ENCODE measurements at places on chromosomes 6 and 20. TPM values are rescaled to one million over a fixed set of nuclear protein-coding genes. Genes with fewer than 3 reads are reported as not detected.

DNA sequence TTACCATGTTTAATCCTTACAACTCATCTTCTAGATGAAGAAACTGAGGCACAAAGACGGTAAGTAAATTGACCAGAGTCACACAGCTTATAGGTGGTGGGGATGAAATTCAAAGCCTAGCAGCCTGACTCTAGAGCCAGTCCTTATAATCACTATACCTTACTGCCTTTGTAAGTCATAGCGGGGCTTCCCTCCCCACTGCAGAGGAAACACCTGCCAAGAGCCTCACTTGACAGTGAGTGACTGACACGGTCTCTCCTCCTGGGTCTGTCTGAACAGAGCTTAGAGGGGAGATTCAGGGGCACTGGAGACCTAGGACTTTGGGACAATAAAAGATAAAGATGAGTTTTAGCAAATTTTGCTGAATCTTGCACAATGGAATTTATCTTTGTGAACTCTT lies 12.8 kb downstream of the SUN5 start:
- no peak for DNase-seq

GRCh38 chr6:41689171-41690008 lies 46.0 kb downstream of the TFEB start:
- DNase-seq, result no peak

DNA sequence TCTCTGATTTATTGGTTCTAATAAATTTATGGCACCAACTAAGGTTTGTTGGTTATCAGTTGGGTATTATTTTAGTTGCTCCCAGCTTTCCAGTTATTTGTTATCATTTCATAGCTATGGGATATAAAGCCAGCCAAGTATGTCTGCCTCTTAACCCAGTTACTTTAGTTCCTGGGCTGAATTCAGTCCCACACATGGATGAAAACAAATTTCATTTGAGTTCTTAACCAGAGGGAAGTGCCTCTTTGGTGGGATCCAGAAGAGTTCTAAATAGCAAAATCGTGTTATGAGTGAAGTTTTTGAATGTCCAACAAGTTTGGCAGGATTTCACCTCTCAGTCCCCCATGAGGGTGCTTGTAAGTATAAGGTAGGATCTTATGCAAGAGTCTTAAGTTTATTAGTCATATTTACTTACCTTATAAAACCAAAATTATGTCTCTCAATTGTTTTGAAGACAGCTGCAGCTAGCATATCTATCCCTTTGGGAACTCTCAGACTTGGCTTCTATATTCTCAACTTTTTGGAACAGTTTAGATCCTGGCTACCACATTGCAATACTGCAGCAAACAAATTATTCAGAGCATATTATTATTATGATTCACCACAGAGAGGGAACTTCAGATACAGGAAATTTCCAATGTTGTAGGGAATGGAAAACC lies 683.6 kb downstream of the BCKDHB start:
- no peak for DNase-seq

DNA sequence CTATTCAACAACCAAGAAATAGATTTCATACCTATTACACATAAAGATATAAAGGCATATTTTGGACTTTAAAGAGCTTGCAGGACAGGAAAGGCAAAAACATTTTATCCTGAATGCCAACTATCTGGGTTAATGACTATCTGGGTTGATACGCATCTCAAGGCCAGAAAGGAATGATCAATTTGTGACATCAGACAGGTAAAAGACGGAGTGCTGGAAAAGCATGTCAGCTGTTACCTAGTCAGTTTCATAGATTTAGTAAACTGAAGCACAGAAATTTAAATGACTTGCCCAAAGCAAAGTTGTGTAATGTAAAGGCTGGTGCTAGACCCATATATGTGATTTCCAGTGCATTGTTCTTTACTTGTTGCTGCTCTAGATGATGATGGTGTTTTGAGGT lies 36.8 kb downstream of the HDAC2 start:
- no peak for DNase-seq

- no peak for DNase-seq
Observed at GRCh38 chr20:57869291-57869950, 159.6 kb upstream of the PMEPA1 start.

GRCh38 chr20:2984956-2985661 lies 58.3 kb upstream of the GNRH2 start:
- DNase-seq, result no peak

- peak; percentile 32 for DNase-seq
Observed at GRCh38 chr20:45209924-45210323, 3.1 kb downstream of the SEMG1 start.

GRCh38 chr20:7220755-7221154 lies 453.3 kb downstream of the BMP2 start:
- no peak for DNase-seq

DNA sequence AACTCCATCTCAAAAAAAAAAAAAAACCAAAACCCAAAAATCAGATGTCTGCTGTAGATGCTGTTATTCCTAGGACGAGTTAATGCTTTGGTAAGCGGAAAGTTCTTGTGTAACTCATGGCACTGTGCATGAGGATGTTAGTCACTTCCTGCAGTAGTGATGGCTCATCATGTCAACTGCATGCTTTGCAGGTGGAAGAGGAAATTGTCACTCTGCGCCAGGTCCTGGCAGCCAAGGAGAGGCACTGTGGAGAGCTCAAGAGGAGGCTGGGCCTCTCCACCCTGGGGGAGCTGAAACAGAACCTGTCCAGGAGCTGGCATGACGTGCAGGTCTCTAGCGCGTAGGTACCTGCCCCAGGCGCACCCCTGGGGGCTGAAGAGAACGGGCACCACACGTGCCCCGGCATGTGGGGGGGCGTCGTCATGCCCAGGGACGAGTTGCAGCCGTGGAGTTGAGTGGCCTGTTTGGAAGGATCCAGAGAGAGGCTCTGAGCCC lies 8.5 kb downstream of the TPD52L2 start:
- no peak for DNase-seq

DNA sequence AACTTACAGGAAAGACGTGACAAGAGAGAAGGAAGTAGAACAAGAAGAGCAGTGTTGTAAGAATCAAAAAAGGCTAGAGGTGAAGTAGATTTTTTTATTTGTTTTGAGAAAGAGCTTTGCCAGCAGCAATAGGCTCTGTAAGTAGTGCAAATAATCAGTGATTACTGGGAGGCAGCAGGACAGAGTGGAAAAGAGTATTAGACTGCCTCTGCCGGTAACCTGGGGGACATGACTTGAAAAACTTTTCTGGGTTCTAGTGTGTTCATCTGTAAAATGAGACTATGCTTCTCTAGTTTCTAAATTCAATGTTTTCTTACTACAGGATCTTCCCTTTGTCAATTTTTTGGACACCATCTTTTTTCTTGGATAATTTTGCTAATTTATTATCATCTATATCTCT lies 5.8 kb upstream of the IRAK1BP1 start:
- DNase-seq, result no peak

DNA sequence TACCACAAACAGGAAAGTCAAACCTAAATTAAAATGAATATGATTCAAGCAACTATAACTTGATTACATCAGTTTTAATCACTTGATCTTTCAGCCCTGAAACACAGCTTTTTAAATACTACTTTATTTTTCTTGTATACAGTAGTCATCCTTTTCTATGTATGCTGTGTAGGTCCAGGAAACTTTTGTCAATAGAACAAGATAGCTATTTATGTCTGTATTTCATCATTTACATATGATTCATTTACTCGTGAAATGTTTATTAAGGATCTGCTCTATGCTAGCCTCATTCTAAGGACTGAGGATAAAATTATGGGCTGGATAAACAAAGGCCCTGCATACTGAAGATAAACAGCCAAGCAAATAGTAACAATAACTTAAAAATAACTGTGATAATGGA lies 930.2 kb downstream of the TFAP2A start:
- no peak for DNase-seq

The BTN1A1 gene
- total RNA-seq, result not detected

DNA sequence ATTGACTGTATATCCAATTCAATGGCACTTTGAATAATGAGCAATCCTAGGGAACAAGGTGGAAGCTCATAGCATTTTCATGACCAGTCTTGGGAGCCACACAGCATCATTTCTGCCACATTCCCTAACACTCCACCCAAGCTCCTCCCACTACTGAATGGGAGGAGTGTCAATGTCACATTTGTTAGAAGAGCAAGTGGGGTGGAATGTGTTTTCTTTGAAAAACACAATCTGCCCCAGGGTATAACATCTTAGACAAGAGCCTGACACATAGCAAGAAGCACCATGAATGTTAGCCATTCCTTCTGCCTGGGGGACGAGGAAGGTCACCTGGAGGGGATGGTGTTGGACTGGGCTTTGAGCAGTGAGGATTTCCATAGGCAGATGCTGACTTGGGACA lies 258.3 kb upstream of the PMEPA1 start:
- DNase-seq, result no peak

DNA sequence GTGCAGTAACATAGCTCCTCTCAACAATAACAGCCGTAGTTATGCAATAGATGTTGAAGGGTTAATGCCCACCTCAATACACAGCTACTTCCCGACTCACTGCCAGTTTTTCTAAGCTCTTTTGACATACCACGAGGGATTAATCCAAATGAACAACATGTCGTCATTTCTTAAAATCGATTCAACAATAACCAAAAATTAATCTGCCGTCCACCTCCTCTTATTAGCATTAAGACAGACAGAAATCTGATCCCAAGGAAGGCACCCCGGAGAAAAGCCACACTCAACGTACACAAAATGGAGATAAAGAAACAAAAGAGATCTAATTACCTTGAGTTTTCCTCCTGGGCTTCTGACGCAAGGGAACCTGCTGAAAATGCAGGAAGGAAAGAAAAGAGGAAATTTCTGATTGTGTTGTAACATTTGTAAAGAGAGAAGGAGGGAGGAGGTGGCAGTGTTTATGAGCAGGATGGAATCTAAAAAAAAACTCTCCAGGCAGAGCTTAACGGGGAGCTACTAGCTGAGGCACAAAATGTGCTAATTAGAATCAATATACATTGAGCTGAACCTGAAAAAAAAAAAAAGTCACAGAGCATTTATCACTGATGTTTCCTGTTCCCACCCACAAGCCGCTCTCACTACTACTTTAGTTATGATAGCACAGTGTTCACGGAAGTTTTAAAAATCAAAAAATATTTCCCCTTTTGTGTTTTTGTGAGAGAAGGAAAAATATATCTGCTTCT lies 109.3 kb downstream of the IPCEF1 start:
- DNase-seq, result no peak

DNA sequence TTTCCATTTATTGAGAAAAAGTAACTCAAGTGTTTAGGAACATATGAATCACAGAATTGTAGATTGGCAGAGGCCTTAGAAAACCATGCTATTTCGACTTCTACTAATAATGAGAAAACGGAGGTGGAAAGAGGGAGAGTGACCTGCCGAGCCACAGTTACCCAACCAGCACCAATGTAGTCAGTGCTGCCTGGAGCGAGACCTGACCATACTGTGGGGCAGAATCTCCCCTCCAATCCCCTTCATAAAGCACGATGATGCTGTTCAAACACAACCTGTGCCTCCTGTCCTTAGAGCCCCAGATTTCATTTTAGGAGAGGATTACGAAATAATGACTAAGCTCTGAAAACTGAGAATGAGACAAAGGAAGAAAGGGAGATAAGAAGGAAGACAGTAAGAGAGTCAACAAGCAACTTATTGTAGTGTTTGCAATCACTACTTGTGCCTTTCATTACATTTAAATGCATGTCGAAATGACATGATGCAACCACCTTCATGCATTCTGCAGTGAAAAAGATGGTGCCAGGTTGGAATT lies 70.6 kb downstream of the ATXN1 start:
- DNase-seq, result no peak

- DNase-seq, result no peak
Observed at GRCh38 chr6:167497428-167498056, 172.7 kb downstream of the TTLL2 start.

The CENPQ gene
- total RNA-seq, result 28.6 TPM

DNA sequence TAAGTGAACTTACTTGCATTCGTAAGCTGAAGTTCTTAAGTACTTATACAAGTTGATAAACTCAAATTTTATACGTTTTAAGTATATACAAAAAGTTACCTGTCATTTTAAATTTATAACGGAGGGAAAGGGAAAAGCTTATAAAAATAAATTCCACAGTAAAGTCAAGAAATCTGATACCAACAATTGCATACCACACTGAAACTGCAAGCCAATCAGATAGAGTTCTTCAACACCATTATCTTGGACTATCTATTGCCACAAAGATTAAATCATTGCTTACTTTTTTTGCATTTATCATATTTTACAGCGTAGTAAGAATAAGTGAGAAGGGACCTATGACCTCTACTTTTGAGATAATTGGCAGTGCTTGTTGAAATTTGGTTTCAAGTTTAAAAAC lies 386.7 kb downstream of the TFAP2A start:
- no peak for DNase-seq

Data from H7 (cell line).